ENCODE measurements at places on chromosomes 2 and 18. TPM values are rescaled to one million over a fixed set of nuclear protein-coding genes. Genes with fewer than 3 reads are reported as not detected.

DNA sequence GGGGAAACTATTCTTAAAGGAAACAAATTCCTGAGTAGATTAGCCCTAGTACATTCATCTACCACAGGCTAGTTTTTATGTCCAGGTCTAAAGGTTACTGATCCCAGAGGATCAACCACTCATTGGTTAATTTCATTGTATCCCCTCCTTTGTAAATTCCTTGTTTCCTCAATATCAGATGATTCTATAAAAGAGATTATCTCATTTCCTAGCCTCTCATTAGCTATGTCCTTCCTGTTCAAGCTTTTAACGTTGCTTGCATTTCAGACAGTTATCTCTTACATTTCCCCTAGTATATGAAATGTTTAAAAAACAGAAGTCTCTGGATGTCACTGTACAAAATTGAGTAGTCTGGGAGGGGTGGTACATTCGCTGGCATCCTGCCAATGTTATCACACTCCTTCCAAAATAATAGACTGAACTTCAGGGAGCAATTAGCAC, 24.2 kb upstream of the ARMC9 start:
- H3K27me3 ChIP-seq, result no peaks in the 10 kb centered on the region
- DNase-seq, result no peak
- peaks cover 33% of the 10 kb centered on the region for H3K36me3 ChIP-seq
- no peak overlapping the region for H3K4me3 ChIP-seq

- H3K27me3 ChIP-seq, result no peaks in the 10 kb centered on the region
- no peak overlapping the region for H3K27ac ChIP-seq
- H3K4me1 ChIP-seq, result peaks cover 6% of the 10 kb centered on the region
Measured at GRCh38 chr2:109188496-109188890, 59.5 kb downstream of the SH3RF3 start.

Gene ARHGEF33
- total RNA-seq, result not detected

Gene C1D
- 21.4 TPM for total RNA-seq

Gene CNDP1
- not detected for total RNA-seq

Gene PPP1R1C
- not detected for total RNA-seq
